KBM-7 (cell line): ENCODE measurements at places on chromosomes 11 and 22.
A peak's percentile ranks its signal among the peaks of the same experiment; 100 is the strongest.

DNA sequence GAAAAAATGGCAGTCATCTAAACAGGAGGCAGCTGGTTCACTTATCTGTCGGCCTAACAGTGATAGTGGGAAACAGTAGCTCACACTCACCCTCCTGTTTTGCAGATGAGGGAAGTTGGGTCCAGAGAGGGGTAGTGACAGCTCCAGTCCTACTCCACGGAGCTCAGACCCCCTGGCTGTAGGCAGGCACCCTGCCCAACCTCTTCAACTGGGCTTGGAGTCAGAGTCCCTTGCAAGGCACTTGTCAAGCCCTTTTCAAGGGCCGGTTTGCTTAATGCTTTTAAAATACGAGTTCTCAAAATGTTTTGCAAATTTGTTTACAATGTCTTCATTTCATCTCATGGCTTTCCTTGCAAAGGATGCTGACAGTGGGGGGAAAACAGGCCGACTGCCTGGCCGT, 75.1 kb downstream of the BMAL1 start:
- DNase-seq = no peak

GRCh38 chr22:19678949-19679521, 35.3 kb upstream of the SEPTIN5 start:
- DNase-seq = no peak

DNA sequence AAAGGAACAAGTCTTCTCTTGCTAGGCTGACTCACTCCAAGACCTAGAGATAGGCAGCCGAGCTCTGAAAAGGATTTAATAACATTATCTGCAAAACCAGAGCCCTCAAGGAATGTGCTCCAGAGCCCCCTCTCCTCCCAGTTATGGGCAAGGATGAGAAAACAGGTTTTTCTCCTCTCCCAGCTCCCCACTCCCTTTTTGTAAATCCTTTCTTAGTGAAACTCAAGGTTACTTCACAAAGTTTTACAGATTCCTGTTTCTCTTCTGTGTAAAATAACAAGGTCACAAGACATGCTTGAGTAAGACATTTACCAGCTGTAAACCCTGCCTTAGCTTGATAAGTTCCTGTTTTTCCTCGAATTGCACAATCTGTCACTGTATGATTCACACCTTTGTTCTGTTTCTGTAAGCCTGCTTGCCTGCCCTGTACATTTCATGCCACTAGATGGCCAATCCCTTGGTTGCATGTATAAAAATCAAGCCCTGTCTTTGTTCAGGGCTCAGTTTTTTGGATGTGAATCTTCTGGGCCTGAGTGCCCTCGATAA, 489.4 kb downstream of the KCNA4 start:
- peak; percentile 93 for DNase-seq

DNA sequence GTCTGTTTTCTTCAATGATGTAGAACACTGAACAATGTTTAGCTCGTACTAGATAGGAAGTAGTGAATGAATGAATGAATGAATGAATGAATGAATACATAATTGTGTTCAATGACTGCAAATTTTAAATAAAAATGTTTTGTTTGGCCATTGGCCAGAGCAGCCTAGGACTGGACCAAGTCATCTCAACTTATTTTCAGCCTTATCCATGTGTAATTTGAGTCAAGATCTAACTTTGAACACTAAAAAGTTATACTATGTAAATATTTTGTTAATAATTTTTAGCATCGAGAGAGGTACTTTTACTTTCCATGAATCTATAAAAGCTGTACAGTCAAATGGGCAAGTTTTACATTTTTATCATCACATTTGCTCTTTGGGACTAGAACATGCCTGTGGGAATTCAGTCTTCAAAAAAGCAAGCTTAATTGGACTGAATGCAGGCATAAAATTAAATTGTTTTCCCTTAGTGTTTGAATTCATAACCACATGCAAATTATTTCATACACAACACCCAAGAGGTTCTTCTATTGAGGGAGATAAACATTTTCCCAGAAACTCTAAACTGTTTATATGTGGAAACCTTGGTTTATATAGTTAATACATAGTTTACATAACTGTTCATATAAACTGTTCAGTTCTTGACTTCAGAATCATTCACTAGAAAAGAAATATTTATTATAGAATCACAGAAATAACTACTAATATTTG, 222.1 kb upstream of the ANO3 start:
- DNase-seq = no peak
